ENCODE measurements at places on chromosomes 13 and 19.

DNA sequence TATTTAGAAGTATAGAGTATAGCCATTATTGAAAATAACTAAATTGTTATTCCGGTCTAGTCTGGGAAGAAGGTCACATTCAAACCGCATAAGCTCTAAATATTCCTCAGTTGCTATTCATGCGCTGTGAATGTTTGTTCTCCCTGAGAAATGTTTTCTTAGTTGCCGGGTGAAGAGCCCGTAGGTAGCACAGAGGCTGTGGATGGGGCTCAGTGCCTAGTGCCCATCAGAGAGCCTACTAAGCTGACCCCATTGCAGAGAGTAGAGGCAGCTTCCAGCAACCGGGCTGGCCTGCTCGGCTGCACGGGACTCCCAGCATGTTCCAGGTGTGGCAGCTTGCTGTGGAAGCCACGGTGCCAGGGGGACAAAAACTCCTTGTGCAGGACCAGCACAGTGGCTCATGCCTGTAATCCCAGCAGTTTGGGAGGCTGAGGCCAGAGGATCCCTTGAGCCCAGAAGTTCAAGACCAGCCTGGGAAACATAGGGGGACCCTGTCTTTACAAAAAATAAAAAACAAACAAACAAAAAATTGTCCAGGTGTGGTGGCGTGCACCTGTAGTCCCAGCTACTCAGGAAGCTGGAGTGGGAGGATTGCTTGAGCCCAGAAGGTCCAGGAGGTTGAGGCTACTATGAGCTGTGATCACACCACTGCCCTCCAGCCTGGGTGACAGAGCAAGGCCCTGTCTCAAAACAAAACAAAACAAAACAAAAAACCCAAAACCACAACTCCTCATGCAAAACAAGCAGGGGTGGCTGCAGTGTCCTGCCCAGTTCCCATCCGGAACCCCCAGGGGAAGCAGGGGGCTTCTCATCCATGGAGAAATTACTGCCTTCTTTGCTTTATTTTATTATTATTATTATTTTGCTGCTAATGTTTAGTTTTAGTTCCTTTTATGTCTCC lies 82.5 kb downstream of the KCTD15 start:
- no peak for DNase-seq

DNA sequence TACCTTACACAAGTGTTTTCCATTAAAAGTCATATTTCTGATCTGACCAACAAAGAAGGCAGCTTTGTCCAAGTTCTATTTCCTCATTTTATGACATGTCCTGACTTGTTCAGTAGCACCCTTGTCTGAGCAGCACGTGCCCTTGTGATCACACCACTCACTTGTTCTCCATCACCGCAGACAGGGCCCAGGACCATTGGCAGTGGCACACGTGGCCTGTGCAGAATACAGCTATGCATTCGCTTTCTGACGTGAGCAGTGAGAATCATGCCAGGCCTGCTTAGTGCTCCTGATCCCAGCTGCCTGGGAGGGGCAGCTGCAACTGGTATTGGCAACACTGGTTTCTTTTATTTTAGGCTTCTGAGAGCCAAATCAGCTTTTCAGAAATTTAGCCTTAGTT lies 134.2 kb downstream of the FRY start:
- no peak for DNase-seq

DNA sequence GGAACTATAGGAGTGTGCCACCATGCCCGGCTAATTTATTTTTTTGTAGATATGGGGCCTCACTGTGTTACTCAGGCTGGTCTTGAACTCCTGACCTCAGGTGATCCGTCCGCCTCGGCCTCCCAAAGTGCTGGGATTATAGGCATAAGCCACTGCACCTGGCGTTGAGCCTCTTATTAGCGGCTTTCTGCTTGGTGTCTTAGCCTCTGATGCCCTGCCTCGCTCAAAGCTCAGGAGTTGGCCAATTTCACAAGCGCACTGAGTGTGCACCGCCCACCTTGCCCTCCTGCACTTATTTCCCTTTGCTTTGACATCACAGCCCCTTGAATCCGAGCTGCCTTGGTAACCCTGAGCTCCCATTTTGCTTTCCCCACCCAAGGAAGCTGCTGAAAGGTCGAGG lies 10.1 kb downstream of the YIPF2 start:
- no peak for DNase-seq

DNA sequence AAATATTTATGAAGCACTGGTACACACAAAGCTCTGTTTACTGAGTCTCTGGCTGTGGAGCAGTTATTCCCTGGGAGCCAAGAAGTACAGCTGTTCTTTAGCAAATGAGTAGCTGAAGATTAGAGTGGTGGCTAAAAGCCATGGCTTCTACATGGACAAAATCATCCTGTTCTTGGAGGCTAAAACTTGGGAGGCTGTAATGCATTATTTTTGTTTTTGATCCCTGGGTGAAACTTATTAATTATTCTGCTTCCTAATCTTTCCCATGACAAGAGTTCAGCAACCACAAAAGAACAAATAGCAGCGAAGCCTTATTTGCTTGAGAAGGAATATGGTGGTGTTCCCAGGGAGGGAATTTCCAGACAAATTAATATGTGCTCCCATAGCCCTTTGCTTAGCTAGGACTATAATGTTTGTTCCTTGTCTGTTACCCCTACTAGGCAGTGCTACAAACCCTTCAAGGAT lies 109.5 kb downstream of the DCT start:
- no peak for DNase-seq

GRCh38 chr19:41927497-41928192 lies 604 bp downstream of the ERFL start:
- no peak for DNase-seq

DNA sequence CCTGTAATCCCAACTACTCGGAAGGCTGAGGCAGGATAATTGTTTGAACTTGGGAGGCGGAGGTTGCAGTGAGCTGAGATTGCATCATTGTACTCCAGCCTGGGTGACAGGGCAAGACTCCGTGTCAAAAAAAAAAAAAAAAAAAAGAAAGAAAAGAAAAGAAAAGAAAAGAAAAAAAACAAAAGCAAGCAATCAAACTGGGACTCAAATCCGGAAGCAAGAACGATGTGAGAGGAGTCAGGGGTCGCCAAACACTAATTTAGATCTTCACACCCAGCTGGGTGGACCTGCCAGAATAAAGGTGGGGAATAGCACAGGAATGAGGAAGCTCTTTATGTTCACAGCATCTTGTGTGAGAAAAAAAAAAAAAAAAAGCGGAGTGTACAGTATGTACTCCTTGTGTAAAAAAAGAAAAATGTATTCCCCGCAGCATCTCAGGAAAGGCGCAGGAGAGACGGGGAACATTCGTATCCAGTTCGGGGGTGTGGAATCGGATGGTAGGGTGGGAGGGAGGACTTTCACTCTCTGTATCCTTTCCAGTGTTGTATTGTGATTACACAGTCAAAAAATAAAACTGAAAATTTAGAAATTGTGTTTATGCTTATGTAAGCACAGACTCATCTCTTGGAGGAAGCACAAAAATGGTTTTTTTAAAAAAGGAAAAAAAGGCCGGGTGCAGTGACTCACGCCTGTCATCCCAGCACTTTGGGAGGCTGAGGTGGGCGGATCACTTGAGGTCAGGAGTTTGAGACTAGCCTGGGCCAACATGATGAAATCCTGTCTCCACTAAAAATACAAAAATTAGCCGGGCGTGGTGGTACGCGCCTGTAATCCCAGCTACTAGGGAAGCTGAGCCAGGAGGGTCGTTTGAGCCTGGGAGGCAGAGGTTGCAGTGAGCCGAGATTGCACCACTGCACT lies 7.6 kb downstream of the DNAJB1 start:
- peak; percentile 82 for DNase-seq

GRCh38 chr13:75264611-75265010 lies 217.4 kb downstream of the TBC1D4 start:
- no peak for DNase-seq

DNA sequence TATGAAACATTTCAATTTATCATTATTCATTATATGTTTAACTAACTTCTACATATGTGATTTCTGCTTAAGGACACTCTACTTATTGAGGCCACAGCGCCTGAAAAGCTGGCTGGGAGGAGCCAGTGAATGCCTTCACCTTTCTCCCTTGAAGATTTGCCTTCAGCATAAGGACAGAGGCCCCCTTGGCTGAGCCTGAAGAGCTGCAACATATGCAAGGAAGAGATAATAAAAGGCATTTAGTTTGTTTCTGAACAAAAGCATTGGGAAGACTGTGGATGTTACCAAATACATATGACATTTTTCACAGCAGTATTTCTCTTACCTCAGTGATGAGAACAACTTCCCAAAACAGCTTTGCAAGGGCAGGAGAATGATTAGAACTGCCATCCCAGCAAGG lies 92.1 kb downstream of the ABCC4 start:
- no peak for DNase-seq

DNA sequence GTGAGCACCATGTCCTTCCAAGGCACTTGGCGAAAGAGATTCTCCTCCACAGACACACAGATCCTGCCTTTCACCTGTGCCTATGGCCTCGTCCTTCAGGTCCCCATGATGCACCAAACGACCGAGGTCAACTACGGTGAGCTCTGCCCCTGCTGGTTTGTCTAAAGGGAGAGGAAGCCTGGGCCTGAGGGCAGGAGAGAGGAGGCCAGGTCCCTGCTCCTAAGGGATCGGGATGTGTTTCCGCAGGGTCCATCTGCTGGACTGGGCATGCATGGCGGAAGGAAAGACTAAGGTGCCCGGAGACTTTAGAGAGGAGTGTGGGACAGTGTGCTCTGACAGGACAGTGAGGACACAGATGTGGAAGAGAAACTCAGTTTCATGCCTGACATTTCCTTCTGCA lies 7.6 kb downstream of the SERPINE3 start:
- DNase-seq: no peak

DNA sequence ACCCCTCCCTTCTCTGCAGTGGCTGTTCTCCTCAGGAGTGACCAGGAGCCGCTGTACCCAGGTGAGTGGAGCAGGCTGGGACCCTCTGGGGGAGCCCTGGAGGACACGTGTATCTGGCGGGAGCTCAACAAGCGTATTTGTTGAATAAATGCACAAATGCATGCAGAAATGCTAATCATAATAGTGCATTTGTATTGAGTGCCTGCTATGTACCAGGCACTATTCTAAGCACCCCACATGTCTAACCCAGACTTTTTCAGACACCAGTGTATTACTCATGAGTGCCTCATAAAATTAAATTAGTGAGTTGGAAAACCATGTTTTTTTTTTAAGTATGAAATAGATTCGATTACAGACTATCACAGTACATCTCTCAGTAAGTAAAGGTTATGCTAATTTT lies 7.9 kb downstream of the HPN start:
- DNase-seq: no peak

DNA sequence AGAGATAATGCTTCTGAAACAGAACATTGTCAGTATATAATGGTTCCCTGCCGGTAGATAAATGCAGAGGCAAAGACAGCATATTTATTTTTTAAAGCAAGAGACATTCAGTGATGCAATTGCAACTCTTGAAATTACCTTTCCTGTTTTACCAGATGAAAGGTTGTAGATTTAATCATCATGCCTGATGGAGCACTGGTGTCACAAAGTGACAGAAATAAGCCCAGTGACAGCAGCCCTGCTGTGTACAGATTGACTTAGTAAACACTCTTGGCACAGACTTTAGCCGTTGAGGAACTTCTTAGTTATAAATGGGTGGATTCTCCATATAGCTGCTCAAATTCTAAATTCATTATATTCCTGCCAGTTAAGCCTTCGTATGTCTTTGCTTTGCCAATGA lies 172.5 kb downstream of the ITGBL1 start:
- no peak for DNase-seq

DNA sequence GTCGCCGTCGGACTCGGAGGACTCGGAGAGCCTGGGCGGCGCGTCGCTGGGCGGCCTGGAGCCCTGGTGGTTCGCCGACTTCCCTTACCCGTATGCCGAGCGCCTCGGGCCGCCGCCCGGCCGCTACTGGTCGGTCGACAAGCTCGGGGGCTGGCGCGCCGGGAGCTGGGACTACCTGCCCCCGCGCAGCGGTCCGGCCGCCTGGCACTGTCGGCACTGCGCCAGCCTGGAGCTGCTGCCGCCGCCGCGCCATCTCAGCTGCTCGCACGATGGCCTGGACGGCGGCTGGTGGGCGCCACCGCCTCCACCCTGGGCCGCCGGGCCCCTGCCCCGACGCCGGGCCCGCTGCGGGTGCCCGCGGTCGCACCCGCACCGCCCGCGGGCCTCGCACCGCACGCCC lies 2.5 kb upstream of the GRWD1 start:
- DNase-seq: no peak

DNA sequence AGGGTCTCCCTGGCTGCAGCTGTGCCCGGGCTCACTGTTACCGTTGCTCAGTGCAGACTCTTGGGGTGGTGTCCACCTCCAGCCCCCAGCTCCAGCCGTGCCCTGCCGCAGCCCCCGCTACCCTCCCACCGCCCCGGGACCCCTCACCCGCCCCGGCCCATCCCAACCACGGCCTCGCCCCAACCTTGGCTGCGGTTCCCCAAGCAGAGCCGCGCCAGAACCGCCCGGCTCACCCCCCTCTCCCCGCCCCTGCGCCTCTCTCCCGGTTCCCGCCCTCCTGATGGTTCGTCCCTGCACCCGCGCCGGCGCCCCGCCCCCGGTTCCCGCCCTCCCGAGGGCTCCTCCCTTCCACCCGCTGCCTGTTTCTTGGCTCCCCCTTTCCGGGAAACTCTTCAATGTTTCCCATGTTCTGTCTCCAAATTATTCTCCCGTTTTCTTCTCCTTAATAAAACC lies 40.3 kb downstream of the ANKRD10 start:
- peak; percentile 77 for DNase-seq

DNA sequence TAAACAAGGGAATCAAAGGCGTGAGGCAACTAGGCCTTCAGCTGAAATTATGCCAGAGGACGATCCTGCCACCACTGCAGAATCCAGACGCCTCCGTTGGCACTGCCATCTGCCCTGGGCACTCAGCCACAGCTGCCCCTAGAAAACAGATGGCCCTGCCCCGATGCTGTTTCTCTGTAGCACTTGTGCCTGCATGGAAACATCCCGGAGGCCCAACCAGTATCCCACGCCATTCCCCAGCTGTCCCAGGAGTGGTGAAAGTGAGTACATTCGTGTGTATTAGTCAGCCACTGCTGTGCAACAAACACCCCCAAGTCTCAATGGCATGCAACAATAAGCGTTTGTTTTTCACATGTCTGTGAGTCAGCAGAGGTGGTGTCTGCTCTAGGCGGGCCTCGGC lies 8.9 kb upstream of the CRTC1 start:
- no peak for DNase-seq

DNA sequence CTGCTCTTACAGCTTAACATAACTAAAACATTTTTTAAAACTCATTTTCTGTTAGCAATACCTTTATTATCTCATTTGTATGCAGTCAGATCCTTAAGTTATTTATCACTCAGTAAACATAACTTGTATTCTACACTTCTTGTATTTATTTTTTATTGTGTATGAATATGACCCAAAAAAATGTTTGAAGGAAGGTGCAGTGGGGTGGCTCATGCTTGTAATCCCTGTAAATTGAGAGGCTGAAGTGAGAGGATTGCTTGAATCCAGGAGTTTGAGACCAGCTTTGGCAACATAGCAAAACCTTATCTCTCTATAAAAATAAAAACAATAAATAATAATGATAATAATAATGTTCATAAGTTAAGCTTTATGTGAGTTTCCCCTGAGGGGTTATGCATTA lies 1004.8 kb downstream of the SLITRK5 start:
- no peak for DNase-seq
